ENCODE measurements at places on chromosomes 6 and 20. TPM values are rescaled to one million over a fixed set of nuclear protein-coding genes. Genes with fewer than 3 reads are reported as not detected.

TGM3 gene
- not detected for total RNA-seq

ROMO1 gene
- total RNA-seq, result 96.4 TPM

BPIFA1 gene
- not detected for total RNA-seq

GABRR1 gene
- total RNA-seq, result not detected

MMP24 gene
- under 0.01 TPM for total RNA-seq

MED23 gene
- 25.0 TPM for total RNA-seq

All from subcutaneous preadipocyte (primary cell).